Caco-2 (cell line): ENCODE measurements at places on chromosomes 6 and 20.

GRCh38 chr6:120826253-120826652 is 508.0 kb downstream of the TBC1D32 start:
- DNase-seq, result peak; percentile 63

DNA sequence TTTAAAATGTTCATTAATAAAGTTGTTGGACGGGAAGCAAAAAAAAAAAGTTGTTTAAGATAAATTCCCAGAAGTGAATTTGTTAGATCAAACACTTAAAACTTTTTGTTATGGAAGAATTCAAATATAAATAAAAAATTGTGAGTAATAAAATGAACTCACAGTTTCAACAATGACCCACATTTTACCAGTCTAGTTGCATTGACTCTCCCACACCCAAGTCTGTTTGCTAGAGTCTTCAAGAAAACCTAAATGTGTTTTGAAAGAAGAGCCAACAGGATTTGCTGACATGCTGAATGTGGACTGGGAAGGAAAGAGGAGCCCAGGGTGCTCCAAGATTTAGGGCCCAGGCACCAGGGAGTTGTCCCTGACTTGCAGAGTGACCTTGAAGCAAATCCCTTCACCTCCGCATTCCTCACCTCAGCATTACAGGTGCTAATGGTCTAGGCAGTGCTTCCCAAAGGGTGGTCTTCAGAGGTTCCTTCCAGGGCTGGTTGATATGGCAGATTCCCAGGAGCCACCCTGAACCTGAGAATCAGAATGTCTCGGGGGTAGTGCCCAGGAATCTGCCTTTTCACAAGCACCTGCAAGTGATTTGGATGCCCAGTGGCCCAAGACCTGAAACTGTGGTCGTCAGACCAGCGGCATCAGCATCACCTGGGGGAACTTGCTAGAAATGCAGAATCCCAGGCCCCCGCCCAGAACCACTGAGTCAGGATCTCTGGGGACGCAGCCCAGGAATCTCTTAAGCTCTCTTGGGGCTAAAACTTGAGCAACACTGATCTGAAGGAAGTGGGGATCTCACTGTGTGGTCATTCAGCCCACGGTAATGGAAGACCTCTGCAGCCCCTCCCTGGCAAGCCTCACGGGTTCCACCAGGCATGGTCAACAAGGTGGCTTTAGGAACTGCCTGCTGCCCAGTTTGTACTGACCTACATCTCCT is 31.1 kb downstream of the POFUT1 start:
- DNase-seq, result no peak

GRCh38 chr6:91634791-91635190 is 1047.9 kb upstream of the MAP3K7 start:
- DNase-seq, result no peak

- DNase-seq, result no peak
Measured at GRCh38 chr6:71015392-71015791, 58.5 kb upstream of the B3GAT2 start.

DNA sequence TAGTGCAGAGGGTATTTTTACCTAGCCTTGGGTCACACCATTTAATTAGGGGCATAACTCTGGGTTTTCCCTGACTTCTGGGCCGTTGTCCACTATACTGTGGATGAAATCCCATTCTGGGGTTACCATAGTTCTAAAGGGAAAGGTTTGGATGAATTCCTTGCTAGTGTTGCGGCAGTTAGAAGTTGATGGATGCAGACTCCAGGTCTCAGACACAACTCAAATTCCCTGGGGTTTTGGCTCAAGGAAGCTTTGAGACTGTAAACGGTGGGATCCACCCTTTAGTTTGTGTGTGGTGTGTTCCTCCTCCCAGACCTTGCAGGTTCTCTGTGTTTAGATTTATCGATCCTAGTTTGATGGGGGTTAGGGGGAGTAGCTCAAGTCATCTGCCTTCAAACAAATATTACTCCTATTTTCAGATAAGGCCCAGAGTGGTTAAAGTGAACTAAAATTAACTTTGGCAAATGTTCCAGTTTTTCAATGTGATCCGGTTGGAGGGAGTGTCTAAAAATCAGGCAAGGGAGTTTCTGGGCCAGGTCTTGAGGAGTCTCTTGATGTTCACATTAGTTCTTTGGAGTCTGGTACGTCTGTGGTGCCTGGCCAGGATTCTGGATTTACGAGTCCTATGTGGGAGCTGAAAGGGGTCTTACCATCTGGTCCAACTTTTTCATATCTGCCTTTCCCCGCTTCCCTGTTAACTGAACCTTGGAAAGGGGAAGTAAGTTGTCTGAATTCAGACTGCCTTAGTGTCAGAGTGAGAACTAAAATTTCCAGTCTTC is 1.5 kb downstream of the RALY start:
- DNase-seq, result no peak

DNA sequence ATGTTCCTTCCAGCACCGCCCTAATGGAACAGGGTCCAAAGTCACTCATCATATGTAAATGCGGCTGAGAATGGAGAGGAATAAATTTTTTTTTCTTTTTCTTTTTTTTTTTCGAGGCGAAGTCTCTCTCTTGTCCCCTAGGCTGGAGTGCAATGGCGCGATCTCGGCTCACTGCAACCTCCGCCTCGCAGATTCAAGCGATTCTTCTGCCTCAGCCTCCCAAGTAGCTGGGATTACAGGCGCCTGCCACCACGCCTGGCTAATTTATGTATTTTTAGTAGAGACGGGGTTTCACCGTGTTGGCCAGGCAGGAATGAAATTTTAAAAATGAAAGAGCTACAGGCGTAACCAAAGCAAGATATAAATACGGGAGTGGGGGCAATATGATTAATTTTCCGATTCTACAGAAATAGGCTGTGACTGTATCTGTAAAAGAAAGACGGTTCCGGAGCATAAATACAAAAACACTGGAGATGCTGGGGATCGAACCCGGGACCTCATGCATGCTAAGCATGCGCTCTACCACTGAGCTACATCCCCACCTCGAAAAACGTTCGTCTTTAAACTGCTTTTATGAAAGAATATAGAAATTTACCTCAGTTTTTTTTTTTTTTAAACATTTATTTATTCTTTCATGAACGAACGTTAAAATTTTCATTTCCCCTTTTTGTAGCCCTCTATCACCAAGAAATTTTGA is 132.2 kb downstream of the GPX5 start:
- peak; percentile 67 for DNase-seq

- DNase-seq, result no peak
Measured at GRCh38 chr20:14193443-14193842, 144.0 kb downstream of the FLRT3 start.

- DNase-seq, result no peak
Measured at GRCh38 chr6:11992086-11992485, 20.0 kb upstream of the HIVEP1 start.

GRCh38 chr6:148565930-148566663 is 180.7 kb upstream of the UST start:
- DNase-seq, result no peak

GRCh38 chr20:42276718-42277602 is 658.8 kb upstream of the CHD6 start:
- no peak for DNase-seq

DNA sequence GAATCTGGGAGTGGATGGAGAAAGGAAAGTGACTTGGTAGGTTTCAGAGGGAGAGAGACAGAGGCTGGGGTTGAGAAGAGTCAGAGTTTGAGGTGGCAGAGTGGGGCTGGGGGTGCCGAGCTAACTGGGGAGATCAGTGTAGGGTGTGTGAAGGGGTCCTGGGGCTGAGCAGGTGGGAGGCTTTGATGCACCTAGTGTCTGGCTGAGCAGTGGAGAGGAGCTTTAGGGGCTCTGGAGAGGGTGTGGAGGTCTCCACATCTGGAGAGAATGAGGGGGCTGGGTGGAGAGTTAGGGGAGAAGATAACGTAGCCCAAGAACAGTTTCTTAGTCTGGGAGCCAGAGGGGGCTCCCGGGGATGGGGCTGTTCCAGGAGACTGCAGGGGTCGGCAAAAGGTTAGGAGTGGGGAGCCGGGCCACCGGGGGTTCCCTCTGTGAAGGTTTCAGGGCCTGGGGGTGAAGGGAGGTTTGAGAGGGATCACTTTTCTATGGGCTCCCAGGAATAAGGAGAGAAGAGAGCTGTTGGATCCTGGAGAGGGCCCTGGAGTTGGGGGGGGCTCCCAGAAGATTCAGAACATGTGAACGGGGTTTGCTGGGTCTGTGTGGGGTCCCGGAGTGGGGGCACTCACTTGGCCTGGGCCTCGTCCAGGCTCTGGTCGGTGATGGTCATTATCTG is 797 bp downstream of the PBX2 start:
- DNase-seq, result no peak

DNA sequence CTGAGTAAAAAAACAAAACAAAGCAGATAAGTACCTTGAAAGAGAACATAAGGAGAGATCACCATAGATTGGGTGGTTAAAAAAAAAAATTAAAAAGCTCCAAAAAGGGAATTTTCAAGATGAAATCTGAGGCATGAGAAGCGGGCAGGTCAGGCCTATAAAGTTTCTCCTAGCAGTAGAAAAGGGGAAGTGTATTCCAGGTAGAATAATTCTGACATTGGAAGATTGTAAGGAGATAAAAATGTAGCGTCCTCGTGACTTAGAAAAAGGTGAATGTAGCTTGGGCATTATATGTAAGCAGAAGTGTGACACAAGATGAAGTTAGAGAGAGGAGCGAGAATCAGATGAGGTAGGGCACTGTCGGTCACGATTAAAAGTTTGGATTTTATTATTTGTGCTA is 9.1 kb upstream of the ADGRB3 start:
- no peak for DNase-seq

DNA sequence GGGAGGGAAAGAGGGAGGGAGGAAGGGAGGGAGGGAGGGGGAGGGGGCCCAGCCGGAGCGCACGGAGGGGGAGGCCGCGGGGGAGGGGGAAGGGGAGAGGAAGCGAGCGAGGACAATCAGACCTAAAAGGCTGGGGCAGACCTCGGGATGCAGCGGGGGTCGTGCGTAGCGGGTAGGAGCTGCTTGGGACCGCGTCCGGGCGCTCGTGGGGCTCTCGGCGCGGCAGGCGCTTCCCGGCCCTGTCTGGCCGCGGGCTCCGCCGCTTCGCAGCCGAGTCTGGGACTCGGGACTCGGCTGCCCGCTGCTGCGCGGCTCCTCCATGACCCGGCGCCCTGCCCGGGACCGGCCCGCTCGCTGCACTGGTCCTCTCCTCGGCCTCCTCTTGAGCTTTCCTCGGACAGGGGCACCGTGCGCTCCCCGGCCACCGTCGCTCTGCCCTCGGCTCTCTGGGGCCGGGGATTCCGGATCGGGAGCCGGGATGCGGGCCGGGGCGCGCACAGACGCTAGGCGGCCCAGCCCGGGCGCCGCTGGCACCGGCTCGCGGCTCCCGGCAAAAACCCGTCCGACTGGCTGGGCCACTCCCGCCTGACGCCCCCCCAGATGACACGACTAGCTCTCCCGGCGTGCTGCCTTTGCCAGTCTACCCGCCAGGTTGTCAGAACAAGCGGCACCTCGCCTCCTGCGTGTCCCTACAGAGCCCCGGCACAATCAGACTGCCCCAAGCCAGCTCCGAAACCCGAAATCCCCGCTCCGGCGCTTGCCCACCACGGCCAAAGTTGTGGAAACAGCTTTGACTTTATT is 2.2 kb downstream of the TFAP2A start:
- peak; percentile 70 for DNase-seq

GRCh38 chr20:9491324-9491723 is 23.1 kb upstream of the LAMP5 start:
- DNase-seq, result no peak

DNA sequence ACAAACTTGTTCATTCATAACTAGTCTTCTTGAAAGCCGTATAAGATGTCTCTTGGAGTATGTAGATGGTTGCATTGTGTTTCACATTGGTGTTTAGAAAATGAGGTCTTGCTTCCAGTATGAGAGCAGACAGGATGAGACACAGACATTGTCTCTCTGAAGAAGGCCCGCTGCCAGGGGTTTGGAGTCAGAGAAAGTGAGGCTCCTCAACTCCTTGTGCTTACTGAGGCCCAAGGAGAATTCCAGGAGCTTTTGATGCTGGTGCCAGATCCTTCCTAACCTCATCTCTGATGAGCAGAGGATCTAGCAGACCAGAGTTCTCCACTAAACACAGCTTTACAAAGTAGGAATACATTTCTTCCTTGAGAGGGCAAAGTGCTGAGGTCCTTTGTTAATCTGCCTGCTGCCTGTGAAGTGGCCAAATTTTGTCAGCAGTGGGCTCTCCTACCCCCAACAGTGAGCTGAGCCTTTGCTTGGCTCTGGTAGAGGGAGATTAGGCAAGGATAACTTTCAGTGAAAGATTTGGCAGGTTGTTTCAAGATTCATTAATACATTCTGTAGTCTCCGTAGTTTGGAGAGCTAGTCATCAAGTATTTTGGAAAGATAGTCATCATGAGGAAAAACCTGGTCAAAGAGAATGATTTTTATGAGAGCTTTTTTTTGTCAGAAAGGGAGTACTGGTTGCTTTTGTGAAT is 9.7 kb downstream of the MAPRE1 start:
- DNase-seq, result no peak

DNA sequence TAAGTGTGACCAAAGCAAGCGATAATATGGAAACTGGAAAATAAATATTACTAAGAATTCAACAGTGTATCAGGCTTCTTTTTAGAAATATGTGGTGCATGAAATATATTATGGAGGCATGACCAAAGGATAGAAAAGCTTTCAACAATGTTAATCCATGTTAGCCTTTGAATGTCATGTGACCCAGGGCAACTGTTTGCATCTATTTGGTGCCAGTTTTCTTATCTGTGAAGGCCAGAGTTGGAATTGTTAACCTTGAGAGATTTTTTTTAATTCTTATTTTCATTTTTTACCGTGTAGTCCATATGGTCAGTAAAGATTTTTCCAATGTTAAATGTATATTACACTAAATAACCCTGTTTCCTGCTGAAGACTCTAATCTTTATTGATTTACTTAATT is 411.1 kb downstream of the BCKDHB start:
- no peak for DNase-seq

DNA sequence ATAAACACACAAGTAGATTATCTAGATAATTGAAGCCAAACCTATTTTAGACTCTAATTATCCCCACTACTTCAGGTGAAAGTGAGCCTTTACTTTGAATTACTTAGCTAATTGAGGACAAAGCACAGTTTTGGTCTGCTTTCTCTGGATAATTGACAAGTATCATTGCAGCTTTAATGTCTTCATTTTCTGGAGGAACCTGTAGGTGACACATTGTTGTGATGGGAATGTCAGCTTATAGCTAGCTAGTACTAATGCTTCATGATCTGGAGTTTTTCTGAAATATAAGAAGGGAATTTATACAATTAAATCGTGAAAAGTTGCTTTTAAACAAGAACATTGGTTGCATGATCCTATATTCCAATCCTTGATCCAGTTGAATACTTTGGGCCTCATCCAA is 319.3 kb upstream of the CITED2 start:
- DNase-seq, result no peak

GRCh38 chr6:2542858-2543218 is 207.9 kb downstream of the MYLK4 start:
- DNase-seq, result peak; percentile 72

DNA sequence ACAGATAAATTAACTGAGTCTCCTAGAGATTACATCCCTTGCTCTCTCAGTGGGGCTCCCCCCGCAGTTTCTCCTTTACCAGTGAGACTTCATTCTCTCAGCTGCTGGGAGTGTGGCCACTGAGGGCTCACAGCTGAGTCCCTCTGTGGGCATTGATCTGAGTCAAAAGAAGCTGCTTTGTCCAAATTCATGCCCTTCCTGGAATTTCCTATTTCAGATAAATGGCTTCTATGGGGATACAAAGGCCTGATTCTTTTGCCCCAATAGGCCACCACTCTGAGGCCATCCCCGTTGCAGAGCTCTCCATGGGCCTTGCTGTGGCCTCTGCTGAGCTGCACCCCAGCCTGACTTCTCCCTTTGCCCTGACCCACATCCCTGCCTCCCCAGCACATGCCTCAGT is 10.0 kb downstream of the CST5 start:
- no peak for DNase-seq

- no peak for DNase-seq
Measured at GRCh38 chr6:143708889-143709288, 31.1 kb downstream of the PHACTR2 start.
